CD4-positive, alpha-beta T cell treated with Interleukin-1 beta for 1 hour (primary cell): ENCODE measurements at places on chromosomes 2 and 18.

- DNase-seq: no peak
Measured at GRCh38 chr2:12048550-12048949, 302.1 kb downstream of the LPIN1 start.

DNA sequence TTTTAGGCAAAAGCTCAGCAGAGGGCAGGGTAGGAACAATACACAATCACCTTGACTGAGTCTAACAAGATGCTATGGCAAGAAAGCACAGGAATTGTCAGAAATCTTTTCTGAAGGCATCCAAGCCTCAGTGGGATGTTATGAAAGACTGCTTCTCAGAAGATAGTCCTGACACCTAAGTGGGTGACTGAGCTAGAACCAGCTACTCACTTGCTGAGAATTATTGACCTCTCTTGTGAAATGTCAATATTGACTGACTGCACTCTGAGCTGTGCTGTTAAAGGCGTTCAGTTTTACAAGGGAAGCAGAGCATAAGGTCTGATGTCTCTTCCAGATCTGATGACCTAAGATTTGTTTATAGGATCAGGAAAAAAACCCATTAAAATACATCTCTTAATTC lies 46.1 kb downstream of the TACR1 start:
- DNase-seq: no peak

- no peak for DNase-seq
Measured at GRCh38 chr18:627231-627630, 30.2 kb upstream of the TYMS start.

- no peak for DNase-seq
Measured at GRCh38 chr2:144847347-144848080, 327.6 kb upstream of the ZEB2 start.

GRCh38 chr2:26349690-26350089 lies 3.1 kb upstream of the ADGRF3 start:
- no peak for DNase-seq

DNA sequence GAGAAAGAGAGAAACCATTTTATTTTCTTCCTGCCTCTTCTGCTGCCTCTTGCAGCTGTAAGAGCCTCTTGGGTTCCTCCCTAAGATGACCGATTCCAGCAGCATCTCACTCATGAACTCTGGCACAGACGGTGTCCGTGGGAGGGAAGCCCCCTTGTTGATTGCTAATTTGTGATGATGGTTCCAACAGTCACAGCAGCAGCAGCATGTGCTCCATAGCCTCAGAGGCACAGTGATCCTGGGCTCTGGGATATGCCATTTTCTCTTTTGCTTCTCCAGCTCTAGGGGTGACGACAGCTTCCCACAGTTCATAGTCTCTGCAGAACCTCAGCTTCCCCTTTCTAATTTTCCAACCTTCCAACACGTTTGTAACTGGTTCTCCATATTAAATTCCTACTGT lies 324.2 kb upstream of the HS6ST1 start:
- no peak for DNase-seq
